Aorta (tissue), 5 donors: ENCODE measurements at places on chromosomes 3 and 15. TPM values are rescaled to one million over a fixed set of nuclear protein-coding genes. Genes with fewer than 3 reads are reported as not detected.

GRCh38 chr15:65254758-65255157, 31.9 kb downstream of the PARP16 start:
- no peak for DNase-seq

- no peak for DNase-seq
These were observed 99.4 kb upstream of the MRPL3 start for GRCh38 chr3:131602011-131602779.

DNA sequence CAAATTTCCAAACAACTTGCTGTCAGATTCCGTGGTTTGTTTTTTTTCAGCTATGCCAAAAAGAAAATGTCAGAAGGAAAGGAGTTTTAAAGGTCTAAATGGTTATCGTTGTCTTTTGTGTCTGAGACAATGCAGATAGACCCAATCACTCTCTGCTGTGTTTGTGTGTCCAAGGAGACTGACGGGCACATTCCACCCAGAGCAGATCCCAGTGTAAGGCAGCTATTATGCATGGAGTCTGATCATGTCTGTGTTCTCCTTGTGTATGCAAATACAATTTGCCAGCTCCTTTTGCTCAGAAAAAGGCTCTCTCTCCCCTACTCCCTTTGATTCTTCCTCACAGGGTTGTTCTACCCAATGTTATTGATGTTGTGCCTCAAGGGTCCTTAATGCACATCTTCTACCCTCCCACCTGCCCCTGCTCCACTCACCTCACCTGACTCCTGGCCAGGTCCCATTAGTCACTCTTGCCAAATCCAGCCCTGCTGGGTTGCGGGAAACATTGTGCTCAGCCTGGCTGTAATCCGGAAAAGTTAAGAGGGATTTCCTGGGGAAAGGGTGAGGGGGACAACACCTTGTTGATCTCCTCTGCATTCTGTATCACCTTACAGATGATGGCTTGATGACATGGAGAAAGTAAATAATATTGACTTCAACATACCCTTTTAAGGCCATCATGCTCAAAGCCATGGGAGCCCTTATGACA, 61.0 kb downstream of the OTOL1 start:
- DNase-seq: no peak

- DNase-seq: no peak
These were observed 43.4 kb downstream of the GPR160 start for GRCh38 chr3:170081079-170081741.

DNA sequence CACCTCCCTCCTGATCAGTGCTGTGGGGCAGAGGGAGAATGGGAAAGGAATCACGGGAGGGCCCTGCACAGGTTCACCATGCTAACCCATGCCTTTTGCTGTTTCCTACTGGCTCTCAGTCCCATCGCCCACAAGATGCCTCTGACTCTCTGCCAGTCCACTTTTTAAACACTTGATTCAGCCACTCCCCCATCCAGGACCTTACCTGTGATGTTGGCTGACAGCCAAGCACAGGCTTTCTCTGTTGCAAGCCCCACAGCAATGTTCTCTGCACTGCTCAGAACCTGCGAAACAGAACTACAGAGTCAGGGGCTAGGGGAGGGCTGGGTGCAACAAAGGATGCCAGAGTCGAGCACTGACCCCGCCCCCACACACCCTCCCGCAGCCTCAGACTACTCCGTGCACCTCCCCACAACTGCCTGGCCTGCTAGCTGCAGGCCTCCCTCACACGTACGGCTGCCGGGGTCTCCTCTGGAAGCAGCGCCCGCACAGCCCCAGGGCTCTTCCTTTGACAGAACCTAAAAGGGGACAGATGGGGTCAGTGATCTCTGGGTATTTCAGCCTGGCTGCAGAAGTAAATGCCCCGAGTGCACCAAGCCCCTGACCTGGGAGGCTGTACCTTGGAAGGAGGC, 9.1 kb downstream of the CDAN1 start:
- no peak for DNase-seq

DNA sequence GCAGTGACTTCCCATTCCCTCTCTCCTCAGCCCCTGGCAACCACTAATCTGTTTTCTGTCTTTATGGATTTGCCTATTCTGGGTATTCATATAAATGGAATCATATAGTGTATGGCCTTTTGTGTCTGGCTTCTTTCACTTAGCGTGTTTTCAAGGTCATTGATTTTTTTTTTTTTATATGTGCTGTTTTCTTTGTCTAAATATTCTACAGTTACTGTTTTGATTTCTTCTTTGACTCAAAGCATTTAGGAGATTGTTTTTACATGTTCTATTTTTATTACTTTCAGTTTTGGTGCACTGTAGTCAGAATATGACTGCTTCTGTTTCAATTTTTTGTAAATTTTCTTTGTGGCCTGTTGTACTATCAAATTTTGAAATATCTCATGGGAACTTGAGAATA, 71.9 kb upstream of the RNU6-1 start:
- DNase-seq: no peak

DNA sequence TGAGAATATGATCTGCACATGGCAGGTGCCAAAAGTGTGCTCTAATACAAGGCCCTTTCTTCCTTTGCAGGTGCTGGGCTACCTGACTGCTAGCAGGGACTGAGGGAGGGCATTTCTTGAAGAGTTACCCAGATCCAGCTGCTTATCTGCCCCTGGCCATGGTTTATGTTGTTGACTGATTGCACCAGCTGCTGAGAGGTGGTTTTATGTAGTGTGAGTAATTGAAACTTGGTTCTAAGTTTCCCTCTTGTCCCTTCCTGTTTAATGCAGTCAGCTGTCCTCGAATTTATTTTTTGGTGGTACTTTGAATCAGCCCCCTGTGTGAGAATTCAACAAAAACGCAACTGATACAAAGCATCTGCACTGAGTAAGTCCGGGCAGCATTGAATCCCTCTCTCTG, 288.3 kb upstream of the C2CD4B start:
- no peak for DNase-seq

GRCh38 chr3:126295407-126295939, 61.7 kb downstream of the KLF15 start:
- DNase-seq: no peak

DNA sequence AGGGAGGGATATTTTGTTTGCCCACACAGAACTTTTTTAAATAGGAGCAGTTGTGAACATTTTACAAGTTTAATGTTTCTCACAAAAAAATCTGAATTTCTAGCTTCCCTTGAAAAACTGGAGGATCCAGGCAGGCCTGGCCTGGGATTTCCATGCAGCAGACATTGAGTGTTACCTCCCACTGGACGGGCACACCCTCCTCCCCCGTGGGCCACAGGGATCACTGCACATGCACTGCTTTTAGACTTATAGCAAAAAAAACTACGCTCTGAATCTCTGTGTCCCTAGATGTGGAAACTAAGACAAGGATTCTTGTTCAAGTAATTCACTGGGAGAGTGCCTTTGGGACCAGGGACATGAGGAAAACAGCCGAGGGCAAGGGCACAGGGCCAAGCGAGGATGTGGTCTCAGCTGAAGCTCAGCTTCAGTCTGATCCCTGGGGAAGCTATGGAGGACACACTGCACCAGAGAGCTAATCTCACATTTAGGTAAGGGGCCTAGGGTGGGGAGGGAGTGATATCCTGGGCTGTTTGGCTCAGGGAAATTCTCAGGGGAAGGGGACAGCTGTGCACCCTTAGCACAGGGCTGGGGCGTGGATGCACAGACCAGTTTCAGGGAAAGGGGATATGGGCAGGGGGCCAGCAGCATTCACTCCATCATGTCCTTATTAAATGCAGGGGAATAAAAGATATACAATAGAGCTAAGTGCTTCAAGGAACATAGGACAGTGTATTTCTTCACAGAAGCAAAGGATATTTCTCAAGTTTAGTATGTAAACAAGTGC, 46.0 kb downstream of the FSIP1 start:
- no peak for DNase-seq

DNA sequence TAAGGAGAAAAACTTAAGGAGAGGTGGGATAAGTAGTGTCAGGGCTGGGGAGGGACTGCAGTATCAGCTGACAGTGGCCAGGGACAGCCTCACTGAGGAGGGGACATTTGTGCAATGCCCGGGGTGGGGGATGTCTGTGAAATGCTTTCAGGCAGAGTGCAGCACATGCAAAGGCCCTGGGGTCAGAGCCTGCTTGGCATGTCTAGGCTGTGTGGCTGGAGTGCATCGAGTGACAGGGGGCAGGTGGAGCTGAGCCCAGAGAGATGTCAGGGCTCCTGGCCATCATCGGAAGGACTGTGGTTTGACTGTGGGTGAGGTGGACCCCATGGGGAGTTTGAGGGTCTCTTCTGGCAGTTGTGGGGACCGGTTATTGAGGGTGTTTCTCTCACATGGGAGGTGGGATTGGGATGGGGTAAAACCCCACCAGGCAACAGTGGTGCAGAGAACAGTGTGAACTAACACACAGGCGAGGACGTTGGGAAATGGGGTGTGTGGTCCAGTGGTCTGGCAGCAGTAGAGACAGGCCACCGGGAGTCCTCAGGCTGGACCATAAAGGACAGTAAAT, 61.2 kb downstream of the FBLN2 start:
- DNase-seq: no peak

The SYNM gene
- total RNA-seq: 81.9 TPM

The PLA2G4E gene
- total RNA-seq: not detected

The MYL3 gene
- 1.8 TPM for total RNA-seq

The DGKG gene
- 12.8 TPM for total RNA-seq

The KLHL40 gene
- not detected for total RNA-seq
